ENCODE measurements at places on chromosomes 1 and 21. TPM values are rescaled to one million over a fixed set of nuclear protein-coding genes. Genes with fewer than 3 reads are reported as not detected.
A peak's percentile ranks its signal among the peaks of the same experiment; 100 is the strongest.

DNA sequence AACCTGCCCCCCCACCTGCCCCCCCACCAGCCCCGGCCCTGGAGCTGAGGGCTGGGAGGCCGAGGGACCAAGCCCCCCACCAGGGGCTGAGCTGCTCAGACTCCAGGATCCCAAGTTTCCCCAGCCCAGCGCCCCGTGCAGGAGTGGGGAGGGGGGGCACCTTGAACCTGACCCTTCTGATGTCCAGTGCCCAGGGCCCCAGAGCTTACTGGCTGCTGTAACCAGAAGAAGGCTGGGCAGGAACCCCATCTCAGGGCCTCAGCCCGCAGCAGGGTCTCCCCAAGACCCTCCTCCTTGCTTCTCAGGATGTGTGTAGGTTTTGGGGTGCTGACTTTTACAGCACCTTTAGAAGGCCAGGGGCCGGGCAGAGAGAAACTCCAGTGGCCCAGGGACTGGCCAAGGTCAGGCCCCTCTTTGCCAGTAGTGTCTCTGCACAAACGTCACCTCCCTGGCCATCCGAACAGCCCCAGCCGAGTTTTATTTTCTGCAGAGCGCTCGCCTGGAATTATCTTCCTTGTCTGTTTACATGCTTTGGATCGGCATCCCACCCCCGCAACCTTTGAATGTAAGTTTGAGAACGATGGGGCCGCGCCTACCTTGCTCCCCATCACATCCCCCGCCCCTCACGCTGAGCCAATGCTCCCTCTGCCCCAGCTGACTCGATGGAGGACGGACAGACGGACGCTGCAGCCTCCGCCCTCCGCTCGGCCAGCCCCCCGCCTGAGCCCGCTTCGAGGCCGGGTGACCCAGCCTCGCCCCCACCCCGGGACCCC is 70.1 kb upstream of the CASZ1 start:
- H3K36me3 ChIP-seq, result no peaks in the 10 kb centered on the region
- peaks cover 52% of the 10 kb centered on the region for H3K27me3 ChIP-seq
- peak; percentile 64 for DNase-seq
- H3K27ac ChIP-seq, result no peak overlapping the region
- H3K4me3 ChIP-seq, result peak overlapping the region; percentile 48

DNA sequence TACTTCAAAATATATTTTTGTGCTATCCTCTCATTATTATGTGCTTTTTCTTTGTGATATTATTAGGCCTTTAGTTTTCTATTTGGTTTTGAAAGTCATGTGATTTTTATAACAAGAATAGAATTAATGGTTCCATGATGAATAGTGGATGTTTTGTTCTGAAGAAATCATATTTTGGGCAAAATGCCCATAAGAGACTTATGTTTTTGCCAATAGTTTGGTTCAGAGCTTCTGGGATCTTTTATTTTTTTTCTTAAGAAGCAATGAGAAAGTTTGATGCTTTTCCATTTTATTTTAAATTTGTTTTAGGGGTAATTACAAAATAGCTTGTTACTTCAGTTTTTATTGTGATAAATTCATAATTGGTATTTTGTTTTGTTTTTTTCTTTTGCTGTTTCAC is 49.8 kb downstream of the LYPLAL1 start:
- H3K4me1 ChIP-seq, result no peaks in the 10 kb centered on the region
- no peak overlapping the region for H3K27ac ChIP-seq
- H3K4me3 ChIP-seq, result no peak overlapping the region
- peaks cover 13% of the 10 kb centered on the region for H3K36me3 ChIP-seq

DNA sequence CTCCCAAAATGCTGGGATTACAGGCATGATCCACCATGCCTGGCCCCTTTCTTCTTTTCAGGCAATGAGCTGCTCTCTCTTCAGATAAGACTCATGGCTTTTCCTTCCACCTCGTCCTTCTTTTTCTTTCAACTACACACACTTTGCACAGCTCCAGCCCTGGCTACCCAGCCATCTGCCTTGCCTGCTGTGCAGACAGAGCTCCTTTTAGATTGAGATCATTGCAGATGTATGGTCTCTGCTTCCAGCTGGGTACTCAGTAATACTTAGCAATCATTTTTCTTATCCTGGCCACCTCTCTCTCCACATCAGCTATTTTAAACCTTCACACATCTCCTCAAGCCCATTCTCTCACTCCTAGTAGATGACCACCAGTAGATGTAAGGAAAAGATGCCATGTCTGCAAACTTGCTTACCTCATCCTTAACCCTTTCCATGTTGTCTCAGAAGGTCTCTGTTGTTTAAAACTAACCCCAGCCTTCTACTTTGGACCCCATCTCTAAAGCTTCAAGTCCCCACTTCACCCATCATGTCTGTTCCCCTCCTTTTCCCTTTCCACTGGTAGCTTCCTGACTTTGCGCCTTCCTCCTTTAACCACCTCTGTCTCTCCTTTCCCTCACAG is 7.3 kb downstream of the RAB4A start:
- no peaks in the 10 kb centered on the region for H3K27me3 ChIP-seq
- no peak for DNase-seq
- no peak overlapping the region for H3K4me3 ChIP-seq
- no peak overlapping the region for H3K27ac ChIP-seq

DNA sequence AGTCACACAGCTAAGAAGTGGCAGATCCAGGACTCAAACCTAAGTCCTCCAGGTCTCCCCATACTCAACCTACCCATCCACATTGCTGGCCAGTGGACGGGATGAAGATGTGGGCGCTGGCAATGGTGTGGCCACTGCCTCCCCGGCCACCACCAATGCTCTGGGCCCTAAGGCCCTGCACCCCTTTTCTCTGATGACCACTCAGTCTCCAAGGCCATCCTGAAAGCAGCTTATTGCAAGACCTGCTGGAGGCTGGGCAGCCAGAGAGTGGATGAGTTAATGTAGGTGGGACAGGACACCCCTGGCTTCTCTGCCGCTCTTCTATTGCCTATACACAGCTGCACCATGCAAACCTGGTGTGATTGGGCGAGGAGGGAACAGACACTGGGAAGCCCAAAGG is 178.7 kb downstream of the HIVEP3 start:
- no peak for DNase-seq
- peaks cover 92% of the 10 kb centered on the region for H3K4me1 ChIP-seq
- peak overlapping the region; percentile 67 for H3K4me3 ChIP-seq
- no peaks in the 10 kb centered on the region for H3K36me3 ChIP-seq
- peak overlapping the region; percentile 95 for H3K27ac ChIP-seq
- no peaks in the 10 kb centered on the region for H3K27me3 ChIP-seq

GRCh38 chr1:155889566-155889965 is 21.6 kb downstream of the RIT1 start:
- no peaks in the 10 kb centered on the region for H3K36me3 ChIP-seq
- no peak for DNase-seq
- no peaks in the 10 kb centered on the region for H3K27me3 ChIP-seq
- H3K4me1 ChIP-seq, result peaks cover 15% of the 10 kb centered on the region
- no peak overlapping the region for H3K27ac ChIP-seq

- no peak for DNase-seq
- H3K4me1 ChIP-seq, result no peaks in the 10 kb centered on the region
- no peak overlapping the region for H3K27ac ChIP-seq
- H3K36me3 ChIP-seq, result peaks cover 2% of the 10 kb centered on the region
- H3K4me3 ChIP-seq, result no peak overlapping the region
Measured at GRCh38 chr1:46556822-46557221, 5.4 kb upstream of the KNCN start.

DNA sequence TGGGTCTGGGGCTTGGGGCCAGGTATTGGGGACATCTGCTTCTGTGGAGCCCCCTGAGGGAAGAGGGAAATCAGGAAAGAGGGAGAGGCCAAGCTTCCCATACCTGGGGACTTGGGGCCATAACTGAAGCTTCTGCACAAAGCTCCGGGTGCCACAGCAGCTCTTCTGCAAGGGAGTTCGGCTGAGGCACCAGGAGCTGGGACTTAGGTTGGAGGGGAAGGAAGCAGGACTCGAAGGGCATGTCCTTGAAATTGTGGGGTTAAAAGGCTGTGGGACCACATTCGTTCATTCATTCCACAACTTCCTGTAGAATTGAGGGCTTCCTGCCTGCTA is 1.7 kb upstream of the EPS8L3 start:
- H3K27me3 ChIP-seq, result no peaks in the 10 kb centered on the region
- H3K4me3 ChIP-seq, result no peak overlapping the region
- DNase-seq, result no peak
- H3K36me3 ChIP-seq, result no peaks in the 10 kb centered on the region
- no peaks in the 10 kb centered on the region for H3K4me1 ChIP-seq
- H3K27ac ChIP-seq, result no peak overlapping the region

DNA sequence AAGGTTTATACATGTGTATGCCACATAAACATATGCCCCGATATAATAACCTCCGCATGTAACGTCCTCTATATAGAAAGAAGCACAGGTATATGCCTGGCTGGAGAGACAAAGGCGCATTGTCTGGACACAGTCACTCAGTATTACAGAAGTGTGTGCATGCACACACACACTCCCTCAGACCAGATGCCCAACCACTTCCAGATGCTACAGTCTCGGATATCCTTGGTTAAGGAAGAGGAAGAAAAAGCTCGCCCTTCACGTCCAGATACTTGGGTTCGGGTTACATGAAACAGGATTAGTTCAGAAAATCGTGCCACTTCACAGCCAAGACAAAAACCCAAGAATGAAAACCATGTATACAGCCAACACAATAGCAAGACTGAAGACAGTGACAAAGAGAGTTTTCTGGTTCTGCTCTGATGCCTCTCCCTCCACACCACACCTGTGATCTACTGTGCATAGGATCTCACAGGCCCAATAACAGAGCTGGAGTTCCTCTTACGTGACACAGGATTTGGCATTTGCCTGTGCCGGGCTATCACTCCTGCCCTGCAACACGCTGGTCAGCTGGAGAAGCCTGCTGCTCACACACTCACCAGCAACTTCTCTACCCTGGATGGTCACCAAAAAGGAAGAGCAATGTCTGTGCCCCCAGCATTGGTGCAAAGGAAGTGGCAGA is 75.0 kb downstream of the SSBP3 start:
- no peaks in the 10 kb centered on the region for H3K27me3 ChIP-seq
- H3K4me3 ChIP-seq, result no peak overlapping the region
- peaks cover 60% of the 10 kb centered on the region for H3K4me1 ChIP-seq
- no peaks in the 10 kb centered on the region for H3K36me3 ChIP-seq
- H3K27ac ChIP-seq, result no peak overlapping the region
- DNase-seq, result no peak

DNA sequence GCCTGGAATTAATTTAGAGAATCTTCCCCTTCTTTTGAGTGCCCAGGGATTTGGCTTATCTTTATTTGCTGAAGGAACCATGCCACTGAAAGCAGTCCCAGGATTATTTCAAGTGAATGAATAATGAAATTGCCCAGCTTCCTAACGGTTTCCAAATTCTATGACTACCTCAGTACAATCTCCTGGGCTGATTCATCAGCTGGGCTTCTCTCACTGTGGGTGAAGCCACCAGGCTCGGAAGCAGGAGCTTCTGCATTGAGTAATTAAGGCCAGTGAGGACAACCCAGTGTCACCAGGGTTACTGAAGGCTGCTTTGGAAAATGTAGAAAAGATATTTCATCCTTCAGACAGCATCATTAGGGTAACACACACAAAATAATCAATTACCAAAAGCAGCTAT is 169.8 kb downstream of the DAB1 start:
- no peaks in the 10 kb centered on the region for H3K36me3 ChIP-seq
- no peak overlapping the region for H3K4me3 ChIP-seq
- no peak for DNase-seq
- peaks cover 2% of the 10 kb centered on the region for H3K27me3 ChIP-seq

- no peak for DNase-seq
- no peak overlapping the region for H3K27ac ChIP-seq
- peaks cover 3% of the 10 kb centered on the region for H3K27me3 ChIP-seq
- no peaks in the 10 kb centered on the region for H3K4me1 ChIP-seq
Measured at GRCh38 chr1:218362418-218363076, 17.4 kb downstream of the TGFB2 start.

- no peak overlapping the region for H3K4me3 ChIP-seq
- H3K27me3 ChIP-seq, result peaks cover 4% of the 10 kb centered on the region
- no peak overlapping the region for H3K27ac ChIP-seq
- no peak for DNase-seq
- no peaks in the 10 kb centered on the region for H3K36me3 ChIP-seq
- H3K4me1 ChIP-seq, result peaks cover 3% of the 10 kb centered on the region
Measured at GRCh38 chr1:1946540-1946939, 27.5 kb upstream of the TMEM52 start.

- no peak overlapping the region for H3K4me3 ChIP-seq
- H3K27ac ChIP-seq, result no peak overlapping the region
- DNase-seq, result no peak
- no peaks in the 10 kb centered on the region for H3K36me3 ChIP-seq
- no peaks in the 10 kb centered on the region for H3K27me3 ChIP-seq
- no peaks in the 10 kb centered on the region for H3K4me1 ChIP-seq
Measured at GRCh38 chr1:177270863-177271262, 100.1 kb downstream of the BRINP2 start.

DNA sequence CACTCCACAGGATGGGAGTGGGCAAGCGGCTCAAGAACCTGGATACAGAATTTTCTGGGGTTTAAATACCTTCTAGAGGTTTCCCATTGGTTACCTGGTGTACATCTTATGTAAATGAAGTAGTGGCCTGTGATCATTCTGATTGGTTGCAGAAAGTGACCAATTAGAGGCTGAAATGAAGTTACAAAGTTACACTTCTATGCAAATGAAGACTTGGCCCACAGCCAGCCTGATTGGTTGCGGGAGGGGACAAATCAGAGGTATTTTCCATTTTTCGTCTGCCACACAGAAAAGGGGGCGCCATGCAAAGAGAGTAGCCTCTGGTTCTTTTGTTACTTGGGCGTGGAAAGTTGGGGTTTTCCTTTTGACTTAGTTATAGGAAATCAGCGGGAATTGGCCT is 8.9 kb downstream of the KCNAB2 start:
- peak; percentile 28 for DNase-seq
- no peak overlapping the region for H3K27ac ChIP-seq
- peaks cover 12% of the 10 kb centered on the region for H3K4me1 ChIP-seq
- H3K36me3 ChIP-seq, result peaks cover 65% of the 10 kb centered on the region
- H3K4me3 ChIP-seq, result no peak overlapping the region
- H3K27me3 ChIP-seq, result no peaks in the 10 kb centered on the region

DNA sequence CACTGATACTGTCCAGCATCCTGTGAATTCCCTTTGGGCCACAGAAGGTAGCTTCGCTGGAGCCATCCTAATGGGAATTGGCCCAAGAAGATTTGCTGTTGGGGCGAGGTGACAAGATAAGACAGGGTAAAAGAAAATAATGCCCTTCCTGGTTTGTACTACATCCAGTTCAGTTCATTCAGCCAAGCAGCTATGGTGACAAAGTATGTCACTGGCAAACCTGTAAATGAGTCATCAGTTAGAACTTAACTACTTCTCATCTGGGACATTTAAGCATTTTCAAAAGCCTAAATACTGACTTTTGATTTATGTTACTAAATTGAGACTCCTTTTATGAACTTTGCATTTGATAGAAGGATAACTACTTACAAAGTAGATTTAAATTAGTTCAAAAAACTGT is 54.2 kb downstream of the WDR64 start:
- H3K27me3 ChIP-seq, result no peaks in the 10 kb centered on the region
- no peaks in the 10 kb centered on the region for H3K36me3 ChIP-seq

HMGCS2 gene
- not detected for total RNA-seq

CD34 gene
- 0.05 TPM for total RNA-seq

CDA gene
- not detected for total RNA-seq

SPRR2G gene
- total RNA-seq, result not detected

SLC6A9 gene
- total RNA-seq, result 6.5 TPM

ANXA9 gene
- not detected for total RNA-seq

AGT gene
- total RNA-seq, result not detected

OR2L3 gene
- not detected for total RNA-seq

CD58 gene
- 11.1 TPM for total RNA-seq

DNAI4 gene
- total RNA-seq, result 1.7 TPM

PACC1 gene
- total RNA-seq, result 11.1 TPM

HSPA13 gene
- 39.8 TPM for total RNA-seq

Measured in activated CD8-positive, alpha-beta T cell treated with anti-CD3 and anti-CD28 coated beads for 36 hours (primary cell).